Astrocyte (in vitro differentiated cells and primary cell): ENCODE measurements at places on chromosomes 12 and 14. TPM values are rescaled to one million over a fixed set of nuclear protein-coding genes. Genes with fewer than 3 reads are reported as not detected.

Gene C12orf54
- total RNA-seq, result 1.2 and 1.8 TPM in 2 replicates

- H3K27me3 ChIP-seq, result peaks cover 2% of the 10 kb centered on the region
- H3K4me1 ChIP-seq, result no peaks in the 10 kb centered on the region
- H3K36me3 ChIP-seq, result no peaks in the 10 kb centered on the region
- DNase-seq, result peak; percentile 6
Observed at GRCh38 chr12:98294051-98294805, 221.2 kb upstream of the TMPO start.

Gene EIF2S1
- total RNA-seq, result 123 and 143 TPM in 2 replicates

Gene TMEM233
- not detected in 2 replicates for total RNA-seq

- H3K27me3 ChIP-seq, result no peaks in the 10 kb centered on the region
- peaks cover 22% of the 10 kb centered on the region for H3K4me1 ChIP-seq
- no peak overlapping the region for H3K4me3 ChIP-seq
- no peak for DNase-seq
Observed at GRCh38 chr14:57388067-57388466, 2.3 kb upstream of the NAA30 start.

GRCh38 chr14:94077823-94078222 lies 3.2 kb downstream of the DDX24 start:
- no peak for DNase-seq
- H3K4me3 ChIP-seq, result no peak overlapping the region
- peaks cover 11% of the 10 kb centered on the region for H3K36me3 ChIP-seq
- H3K4me1 ChIP-seq, result peaks cover 14% of the 10 kb centered on the region
- no peaks in the 10 kb centered on the region for H3K27me3 ChIP-seq
- no peak overlapping the region for H3K27ac ChIP-seq

Gene GYS2
- not detected in 2 replicates for total RNA-seq

DNA sequence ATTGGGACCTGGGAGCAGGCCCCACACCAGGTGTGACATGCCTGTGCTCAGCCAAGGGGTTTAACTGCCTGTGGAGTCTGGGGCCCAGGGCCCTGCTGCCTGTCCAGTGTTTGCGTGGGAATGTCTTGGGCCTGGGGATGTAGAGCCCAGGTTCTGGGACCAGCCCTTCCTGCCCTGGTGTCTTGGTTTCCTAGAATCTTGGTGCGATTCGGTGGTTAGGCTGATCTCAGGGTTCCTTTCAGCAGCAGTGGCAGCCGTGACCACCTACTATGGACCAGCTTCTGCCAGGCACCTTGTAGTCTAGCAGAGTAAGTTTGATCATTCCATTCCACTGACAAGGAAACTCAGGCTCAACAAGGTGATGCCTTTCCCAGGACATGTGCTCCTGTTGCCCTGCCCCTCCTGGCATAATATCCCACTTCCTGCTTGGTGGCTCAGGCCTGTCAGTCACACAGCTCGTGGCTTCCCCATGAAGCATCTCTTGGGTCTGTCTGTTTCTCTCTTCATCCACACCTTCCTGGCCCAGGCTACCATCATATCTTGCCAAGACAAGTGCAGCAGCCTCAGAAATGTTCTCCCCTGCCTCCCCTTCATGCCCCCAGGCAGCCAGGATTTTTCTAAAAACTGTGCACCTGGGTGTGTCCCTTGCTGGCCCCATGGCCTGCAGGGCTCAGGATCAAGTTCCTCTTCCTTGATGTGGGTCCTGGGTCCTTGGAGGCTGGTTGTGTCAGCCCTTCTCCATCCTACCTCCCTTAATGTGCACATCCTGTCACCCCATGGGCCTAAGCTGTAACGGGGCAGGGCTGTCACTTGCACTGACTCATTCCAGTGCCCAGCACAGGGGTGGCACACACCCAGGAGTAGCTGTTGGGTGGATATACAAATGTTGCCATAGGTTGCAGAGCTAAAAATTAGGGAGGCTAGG lies 101.6 kb downstream of the SLC25A47 start:
- no peak overlapping the region for H3K4me3 ChIP-seq
- peaks cover 21% of the 10 kb centered on the region for H3K4me1 ChIP-seq
- no peaks in the 10 kb centered on the region for H3K27me3 ChIP-seq
- no peaks in the 10 kb centered on the region for H3K36me3 ChIP-seq
- no peak overlapping the region for H3K27ac ChIP-seq

Gene LGR5
- 0.29 and 0.32 TPM in 2 replicates for total RNA-seq

GRCh38 chr14:85280074-85280473 lies 249.9 kb upstream of the FLRT2 start:
- no peaks in the 10 kb centered on the region for H3K27me3 ChIP-seq
- peak; percentile 3 for DNase-seq
- no peaks in the 10 kb centered on the region for H3K4me1 ChIP-seq
- H3K27ac ChIP-seq, result no peak overlapping the region

DNA sequence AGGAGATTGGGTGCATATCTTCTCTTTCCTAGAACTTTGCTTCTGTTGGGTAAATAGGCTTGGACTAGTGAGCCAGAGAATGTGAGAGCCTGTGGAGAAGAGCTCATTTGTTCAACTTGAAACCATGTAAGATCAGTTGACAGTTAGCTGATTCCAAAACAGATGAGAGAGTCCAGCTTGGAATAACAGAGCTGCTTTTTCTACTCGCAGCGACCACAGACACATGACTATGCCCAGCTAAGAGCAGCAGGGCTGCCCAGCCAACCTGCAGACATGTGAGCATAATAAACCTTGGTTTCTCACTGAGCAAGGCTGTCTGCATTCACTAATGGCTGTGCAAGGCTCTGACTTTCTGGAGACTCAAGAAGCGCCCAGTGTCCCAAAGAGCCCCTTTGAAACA lies 209.2 kb downstream of the C12orf75 start:
- DNase-seq, result peak; percentile 35
- no peaks in the 10 kb centered on the region for H3K4me1 ChIP-seq
- no peak overlapping the region for H3K27ac ChIP-seq
- H3K4me3 ChIP-seq, result no peak overlapping the region
- no peaks in the 10 kb centered on the region for H3K36me3 ChIP-seq

DNA sequence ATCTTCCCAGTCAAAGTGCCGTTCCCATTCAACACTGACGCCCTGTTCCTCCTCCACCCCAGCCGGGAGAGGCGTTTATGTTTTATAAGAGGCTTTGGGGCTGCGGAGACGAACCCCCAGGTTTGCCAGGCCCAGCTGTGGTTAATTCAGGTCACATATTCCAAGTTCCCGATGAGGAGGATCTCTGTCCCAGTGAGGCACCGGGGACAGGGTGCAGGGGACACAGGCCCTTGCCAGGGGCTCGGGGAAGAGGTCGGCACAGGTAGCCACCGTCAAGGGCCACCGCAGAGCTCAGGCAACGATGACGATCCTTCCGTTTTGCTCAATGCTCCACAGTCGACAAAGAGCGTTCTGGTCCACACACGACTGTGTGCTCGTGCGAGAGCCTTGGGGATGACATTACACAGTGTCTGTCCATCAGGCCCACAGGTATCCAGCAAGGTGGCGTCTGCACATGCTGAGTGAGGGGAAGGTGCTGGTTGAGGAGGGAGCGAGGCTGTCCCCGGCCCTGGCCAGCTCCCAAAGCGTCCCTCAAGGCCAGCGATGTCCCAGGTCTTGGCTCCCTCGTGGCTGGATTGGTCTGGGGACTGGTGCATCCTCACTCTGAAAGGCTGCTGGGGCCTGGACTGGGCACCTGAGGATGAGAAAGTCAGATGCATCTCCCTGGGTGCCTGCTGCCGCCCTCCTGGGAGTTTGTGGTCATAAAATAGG lies 189.2 kb upstream of the C14orf180 start:
- peaks cover under 1% of the 10 kb centered on the region for H3K27me3 ChIP-seq
- no peak for DNase-seq
- no peak overlapping the region for H3K27ac ChIP-seq
- no peaks in the 10 kb centered on the region for H3K4me1 ChIP-seq

Gene ANO2
- total RNA-seq, result 0.17 and 0.93 TPM in 2 replicates

Gene LRRC10
- not detected in 2 replicates for total RNA-seq

DNA sequence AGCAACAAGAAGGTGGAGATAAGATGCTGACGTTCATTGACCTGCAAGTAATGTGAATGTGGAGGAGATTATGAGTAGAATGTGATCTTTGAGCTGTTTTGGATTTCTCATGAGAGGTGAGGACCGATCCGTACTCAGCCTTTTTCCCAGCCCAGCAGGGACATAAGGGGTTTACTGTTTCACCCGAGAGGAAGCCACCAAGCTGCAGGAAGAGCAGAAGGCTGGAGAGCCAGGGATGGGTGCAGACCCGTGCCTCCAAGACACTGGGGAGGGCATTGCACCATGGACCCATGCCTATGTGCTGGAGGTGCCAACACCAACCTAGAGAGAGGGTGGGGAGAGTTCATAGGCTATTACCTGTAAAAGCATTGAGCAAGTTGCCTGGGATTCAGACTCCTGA lies 206.0 kb upstream of the DIO3 start:
- no peak for DNase-seq
- no peaks in the 10 kb centered on the region for H3K36me3 ChIP-seq
- no peaks in the 10 kb centered on the region for H3K27me3 ChIP-seq
- H3K4me3 ChIP-seq, result no peak overlapping the region

DNA sequence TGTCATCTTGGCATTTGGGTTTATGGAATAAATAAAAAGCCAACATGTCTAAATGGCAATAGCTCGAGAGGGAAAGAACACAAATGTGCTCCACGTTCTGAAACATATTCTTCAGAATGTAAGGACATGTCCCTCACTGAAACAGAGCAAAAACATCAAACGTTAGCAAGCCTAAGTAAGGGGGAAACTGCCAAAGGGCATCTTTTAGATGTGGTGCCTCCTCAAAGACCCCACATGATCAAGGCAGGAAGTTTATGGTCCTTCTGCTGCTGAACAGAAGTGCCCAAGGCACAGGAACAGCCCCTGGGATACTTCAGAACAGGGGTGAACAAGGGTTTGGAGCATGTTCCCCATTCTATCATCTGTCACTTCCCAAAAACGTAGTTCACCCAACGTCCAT lies 227.0 kb downstream of the ANO2 start:
- no peaks in the 10 kb centered on the region for H3K27me3 ChIP-seq

DNA sequence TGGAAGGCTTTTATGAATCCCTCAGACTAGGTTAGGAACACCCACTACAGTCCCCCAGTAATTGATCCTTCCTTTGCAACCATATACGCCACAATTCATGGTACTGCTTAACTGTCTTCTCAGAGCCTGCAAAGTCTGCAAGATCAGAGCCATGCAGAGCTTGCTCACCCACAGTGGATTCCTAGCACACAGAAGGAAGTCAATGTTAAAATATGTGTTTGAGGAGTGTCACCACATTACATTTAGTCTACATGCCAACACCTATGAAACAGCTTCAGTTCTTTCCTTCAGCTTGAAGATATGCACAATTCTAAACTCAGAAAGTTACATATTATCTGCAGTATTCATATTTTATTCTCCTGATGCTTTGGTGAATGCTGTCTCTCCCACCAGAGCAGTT lies 138.5 kb downstream of the NDUFA12 start:
- H3K4me1 ChIP-seq, result no peaks in the 10 kb centered on the region
- H3K36me3 ChIP-seq, result no peaks in the 10 kb centered on the region
- no peak overlapping the region for H3K4me3 ChIP-seq
- no peak overlapping the region for H3K27ac ChIP-seq
- H3K27me3 ChIP-seq, result peaks cover 5% of the 10 kb centered on the region

Gene TCP11L2
- 22.0 and 27.4 TPM in 2 replicates for total RNA-seq

- no peaks in the 10 kb centered on the region for H3K27me3 ChIP-seq
- peak overlapping the region; percentile 88 for H3K27ac ChIP-seq
- no peaks in the 10 kb centered on the region for H3K36me3 ChIP-seq
Observed at GRCh38 chr12:122366685-122367475, 55.6 kb downstream of the CLIP1 start.

Gene LIN52
- 5.5 and 6.2 TPM in 2 replicates for total RNA-seq

- peaks cover 2% of the 10 kb centered on the region for H3K27me3 ChIP-seq
- no peaks in the 10 kb centered on the region for H3K36me3 ChIP-seq
- H3K27ac ChIP-seq, result no peak overlapping the region
- DNase-seq, result no peak
Observed at GRCh38 chr14:22105006-22105623, 431.5 kb upstream of the OR4E1 start.

GRCh38 chr14:95190857-95191256 lies 33.5 kb upstream of the DICER1 start:
- no peaks in the 10 kb centered on the region for H3K4me1 ChIP-seq
- H3K27ac ChIP-seq, result no peak overlapping the region
- H3K36me3 ChIP-seq, result no peaks in the 10 kb centered on the region
- H3K27me3 ChIP-seq, result no peaks in the 10 kb centered on the region
